ENCODE measurements at places on chromosomes 6 and 20.

GRCh38 chr6:119447921-119448320, 98.4 kb upstream of the MAN1A1 start:
- no peak for DNase-seq

- peak; percentile 46 for DNase-seq
Measured at GRCh38 chr6:53986165-53986720, 125.0 kb upstream of the MLIP start.

DNA sequence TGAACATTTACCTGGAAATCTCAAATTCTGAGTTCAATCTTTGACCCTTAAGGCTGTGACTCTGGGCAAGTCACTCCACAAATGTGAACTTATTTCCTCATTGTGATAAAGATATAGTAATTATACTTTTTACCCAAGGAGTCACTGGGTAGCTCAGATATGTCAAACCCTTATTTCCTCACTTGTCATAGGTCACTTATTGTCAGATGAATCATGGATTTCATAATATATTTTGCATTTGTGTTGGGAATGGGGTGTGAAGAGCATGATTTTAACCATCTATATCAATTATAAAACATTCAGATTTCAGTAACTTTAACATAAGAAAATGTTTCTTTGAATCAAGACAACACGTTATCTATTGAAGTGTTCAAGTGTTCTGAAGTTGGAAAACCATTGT, 3.7 kb upstream of the CARMIL1 start:
- DNase-seq, result no peak

DNA sequence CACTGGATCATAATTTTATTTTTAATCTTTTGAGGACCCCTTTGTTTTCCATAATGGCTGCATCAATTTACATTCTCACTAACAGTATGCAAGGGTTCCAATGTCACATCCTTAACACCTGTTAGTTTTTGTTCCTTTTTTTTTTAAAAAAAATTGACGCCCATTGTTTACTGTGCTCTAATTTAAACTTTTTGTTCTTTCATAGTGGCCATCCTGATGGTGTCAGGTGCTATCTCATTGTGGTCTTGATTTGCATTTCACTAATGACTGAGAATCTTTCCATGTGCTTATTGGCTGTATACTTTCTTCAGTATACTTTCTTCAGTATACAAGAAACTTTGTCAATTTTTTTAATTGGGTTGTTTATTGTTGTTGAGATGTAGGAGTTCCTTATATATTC, 347.0 kb downstream of the RNGTT start:
- no peak for DNase-seq

GRCh38 chr6:40917603-40918002, 121.4 kb downstream of the UNC5CL start:
- DNase-seq, result no peak

GRCh38 chr20:60897976-60898375, 354.1 kb upstream of the CDH4 start:
- DNase-seq, result no peak

- DNase-seq, result no peak
Measured at GRCh38 chr6:105401247-105402089, 1.4 kb downstream of the PREP start.

GRCh38 chr6:167094436-167094819, 28.5 kb upstream of the CCR6 start:
- no peak for DNase-seq

DNA sequence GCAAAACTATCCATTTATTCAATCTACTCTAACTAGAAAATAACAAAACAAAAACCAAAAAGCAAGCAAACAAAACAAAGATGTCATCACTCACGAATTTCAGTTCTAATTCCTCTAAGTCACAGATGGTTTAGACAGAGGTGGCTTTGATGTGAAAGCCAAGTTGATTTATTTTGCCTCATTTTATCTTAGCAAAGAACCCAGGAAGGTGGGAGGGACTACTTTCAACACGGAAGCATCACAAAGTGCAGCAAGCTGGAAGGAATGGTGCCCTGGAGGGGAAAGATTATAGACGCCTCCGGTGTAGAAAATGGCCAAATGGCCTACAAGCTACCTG, 88.4 kb downstream of the LAMP5 start:
- no peak for DNase-seq

DNA sequence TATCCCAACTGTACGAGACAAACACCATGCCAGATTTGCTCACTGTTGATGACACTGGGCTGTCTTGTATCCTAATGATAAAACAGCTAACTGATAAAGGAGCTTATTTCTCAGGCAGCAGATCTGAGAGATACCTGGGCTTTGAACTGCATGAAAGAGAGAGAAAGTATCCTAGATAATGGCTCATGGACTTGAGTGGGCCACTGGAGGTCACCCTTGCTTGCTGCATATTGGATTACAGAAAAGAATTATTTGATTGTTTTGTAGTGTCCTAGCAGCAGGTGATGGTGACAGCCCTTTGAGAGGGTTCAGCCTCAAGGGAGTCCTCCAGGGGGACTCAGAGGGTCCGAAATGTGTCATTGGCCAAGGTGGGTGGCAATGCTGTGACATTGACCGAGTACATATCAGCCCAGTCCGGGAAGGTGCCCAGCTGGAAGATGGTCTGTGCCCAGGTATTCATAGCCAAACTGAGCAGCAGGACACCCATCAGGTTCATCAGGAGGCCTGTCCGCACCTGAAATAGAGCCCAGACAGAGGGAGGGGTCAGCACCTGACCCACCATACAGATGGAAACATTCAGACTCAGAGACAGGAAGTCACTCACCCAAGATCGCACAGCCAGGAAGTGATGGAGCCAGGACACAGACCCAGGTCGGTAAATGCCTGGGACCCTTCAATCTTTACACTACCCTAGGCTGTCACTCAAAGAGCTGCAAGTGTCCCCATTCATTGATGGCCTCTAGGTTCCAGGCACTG, 9.4 kb upstream of the OCSTAMP start:
- DNase-seq, result no peak

DNA sequence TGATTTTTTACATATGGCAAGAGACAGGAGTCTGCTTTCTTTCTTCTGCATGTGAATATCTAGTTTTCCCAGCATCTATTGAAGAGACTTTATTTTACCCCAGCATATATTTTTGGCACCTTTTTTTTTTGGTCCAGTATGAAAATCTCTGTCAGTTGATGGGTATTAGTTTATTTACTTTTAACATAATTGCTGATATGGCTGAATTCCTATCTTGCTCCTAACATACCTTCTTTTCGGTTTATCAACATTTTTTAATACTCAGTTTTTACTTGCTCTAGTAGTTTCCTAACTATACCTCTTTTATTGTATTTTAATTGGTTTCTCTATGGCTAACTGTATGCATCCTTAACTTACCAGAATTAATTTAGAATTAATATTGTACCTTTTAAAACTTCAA, 77.5 kb upstream of the PDE7B start:
- no peak for DNase-seq

DNA sequence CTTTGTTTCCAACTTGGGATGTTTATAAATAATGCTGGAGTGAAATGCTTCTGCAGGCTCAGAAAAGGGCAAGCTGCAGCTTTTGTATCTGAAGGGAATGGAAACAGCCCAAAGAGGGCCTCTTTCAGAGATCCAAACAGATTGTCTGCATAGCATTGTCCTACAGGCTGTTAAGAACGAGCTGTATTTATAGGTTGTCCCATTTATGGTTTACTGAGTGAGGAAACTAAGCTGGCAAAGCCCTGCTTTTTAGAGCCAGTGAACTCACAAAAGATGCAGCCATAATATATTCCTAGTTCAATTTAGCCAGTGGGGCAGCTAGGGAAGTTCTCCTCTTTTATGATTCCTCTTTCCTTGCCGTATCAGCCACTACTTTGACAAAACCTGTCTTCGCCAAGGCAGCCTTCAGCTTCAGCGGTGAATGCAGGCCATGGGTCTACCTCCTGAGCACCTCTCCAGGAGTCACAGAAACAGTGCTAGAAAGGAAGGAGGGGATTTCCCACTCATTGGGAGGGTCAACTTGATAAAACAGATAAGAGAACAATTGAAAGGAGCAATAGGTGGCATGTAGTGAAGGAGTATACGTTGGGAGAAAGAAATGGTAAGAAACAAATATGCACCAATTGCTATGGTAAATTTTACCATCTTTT, 15.0 kb downstream of the KIAA0319 start:
- no peak for DNase-seq

DNA sequence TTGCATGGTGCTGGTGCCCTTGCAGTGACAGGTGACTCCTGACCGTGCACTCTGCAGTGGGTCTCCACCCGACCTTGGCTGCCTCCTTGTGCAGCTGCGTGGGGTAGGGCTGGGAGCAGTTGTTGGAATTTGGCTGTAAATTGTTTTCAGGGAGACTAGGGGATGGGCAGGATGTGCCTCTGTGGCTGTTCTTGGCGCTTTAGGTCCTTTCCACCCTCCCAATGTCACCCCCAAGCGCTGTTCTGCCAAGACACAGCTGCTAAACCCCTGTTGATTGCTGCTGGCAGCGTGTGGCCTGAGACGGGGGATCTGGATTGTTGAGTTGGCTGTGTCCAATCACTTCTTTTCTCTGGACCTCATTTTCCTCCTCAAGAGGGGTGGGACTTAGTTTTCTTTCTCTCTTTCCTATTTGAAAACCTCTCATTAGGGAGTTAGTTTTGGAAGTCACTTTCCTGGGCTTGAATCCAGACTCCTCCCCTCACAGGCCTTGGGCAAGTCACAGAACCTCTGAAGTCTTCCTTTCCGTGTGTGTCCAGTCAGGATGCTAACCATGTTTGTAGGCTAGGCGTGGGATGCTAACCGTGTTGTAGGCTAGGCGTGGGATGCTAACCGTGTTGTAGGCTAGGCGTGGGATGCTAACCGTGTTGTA, 8.5 kb downstream of the IGF2R start:
- no peak for DNase-seq

DNA sequence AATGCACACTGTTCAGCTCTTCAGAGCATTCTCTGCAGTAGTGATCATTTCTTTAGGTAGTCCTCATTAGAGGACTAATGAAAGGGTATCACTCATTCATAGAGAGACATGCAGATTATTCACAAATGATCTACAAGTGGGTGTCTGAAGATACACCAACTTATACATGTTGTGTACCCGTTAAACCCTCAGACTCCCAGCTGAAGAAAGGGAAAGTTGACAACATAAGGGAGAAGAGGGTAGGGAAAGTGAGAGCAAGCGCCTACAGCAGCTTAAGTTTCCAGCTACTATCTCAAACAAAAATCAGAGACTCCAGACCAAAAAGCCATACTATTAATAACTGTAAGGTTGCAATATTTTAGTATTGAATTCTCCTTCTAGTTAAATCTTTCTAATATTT, 37.1 kb downstream of the FAXC start:
- DNase-seq, result no peak

GRCh38 chr6:143536461-143536865, 24.9 kb upstream of the FUCA2 start:
- DNase-seq, result no peak

- no peak for DNase-seq
Measured at GRCh38 chr20:54025251-54025771, 45.1 kb downstream of the BCAS1 start.

DNA sequence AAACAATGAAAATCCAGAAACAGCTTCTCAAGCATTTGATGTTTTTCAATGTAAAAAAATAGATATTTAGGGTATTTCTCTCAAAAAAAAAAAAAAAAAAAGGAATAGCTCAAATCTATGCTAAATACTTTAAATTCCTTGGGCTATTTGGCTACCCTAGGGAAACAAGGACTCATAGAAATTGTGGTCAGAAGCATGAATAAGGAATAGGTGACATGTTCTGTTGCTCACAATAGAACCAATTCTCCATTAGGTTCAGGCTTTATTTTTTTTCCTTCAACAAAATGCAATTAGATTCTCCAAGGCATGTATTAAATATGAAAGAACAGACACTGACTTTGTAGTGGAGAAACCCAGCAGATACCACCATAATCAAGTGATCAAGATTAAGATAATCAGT, 904.3 kb upstream of the FLRT3 start:
- no peak for DNase-seq

- no peak for DNase-seq
Measured at GRCh38 chr6:343960-344815, 47.4 kb upstream of the IRF4 start.

GRCh38 chr6:77094821-77095220, 368.5 kb downstream of the HTR1B start:
- DNase-seq, result no peak

- no peak for DNase-seq
Measured at GRCh38 chr6:113772961-113773360, 84.2 kb upstream of the MARCKS start.

GRCh38 chr6:138115877-138116660, 8.8 kb upstream of the PERP start:
- no peak for DNase-seq

DNA sequence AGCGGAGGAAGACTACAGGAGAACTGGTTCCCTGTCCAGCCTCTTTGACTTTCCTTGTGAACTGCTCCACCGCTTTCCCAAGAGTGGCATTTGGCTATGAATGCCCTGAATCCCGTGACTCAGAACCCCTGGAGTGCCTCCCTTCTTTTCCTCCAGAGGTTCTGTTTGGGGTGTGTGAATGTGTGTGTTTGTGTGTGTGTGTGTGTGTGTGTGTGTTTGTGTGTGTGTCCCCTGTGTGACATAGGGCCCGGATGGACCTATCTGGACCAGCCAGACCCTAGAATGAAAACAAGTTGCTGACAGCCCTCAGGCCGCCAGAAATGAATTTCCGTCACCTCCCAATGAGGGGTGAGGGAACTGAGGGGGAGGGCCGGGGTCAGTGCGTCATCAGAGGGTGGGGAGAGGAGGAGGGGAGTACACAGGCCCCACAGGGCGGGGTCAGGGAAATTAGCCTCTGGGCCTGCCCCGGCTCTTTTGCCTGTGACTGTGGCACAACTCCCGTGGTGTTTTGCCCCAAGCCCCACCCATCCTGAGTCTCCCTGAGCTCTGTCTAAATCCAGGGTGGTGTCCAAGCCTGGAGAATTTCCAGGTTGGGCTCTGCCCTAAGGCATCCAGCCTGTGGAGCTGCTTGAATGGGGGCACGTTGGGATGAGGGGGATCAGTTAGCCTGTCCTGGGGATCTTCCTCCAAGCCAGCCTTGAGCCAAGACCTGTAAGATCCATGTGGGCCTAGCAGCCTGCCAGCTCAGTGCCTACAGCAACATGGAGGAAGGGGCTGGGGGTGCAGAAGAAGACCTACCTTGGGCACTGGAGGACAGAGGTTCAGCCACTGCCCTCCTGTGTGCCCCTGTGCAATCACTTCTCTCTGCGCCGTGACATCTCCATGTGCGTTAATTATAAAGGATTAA, 15.2 kb upstream of the MRPS18A start:
- DNase-seq, result peak; percentile 95

GRCh38 chr6:106477146-106477545, 116.6 kb downstream of the CRYBG1 start:
- no peak for DNase-seq
